ENCODE measurements at places on chromosomes 5 and 9. TPM values are rescaled to one million over a fixed set of nuclear protein-coding genes. Genes with fewer than 3 reads are reported as not detected.

- H3K27ac ChIP-seq, result peak overlapping the region; percentile 98
- peak overlapping the region; percentile 62 for H3K4me3 ChIP-seq
Measured at GRCh38 chr5:83474161-83474796, 2.7 kb downstream of the VCAN start.

DNA sequence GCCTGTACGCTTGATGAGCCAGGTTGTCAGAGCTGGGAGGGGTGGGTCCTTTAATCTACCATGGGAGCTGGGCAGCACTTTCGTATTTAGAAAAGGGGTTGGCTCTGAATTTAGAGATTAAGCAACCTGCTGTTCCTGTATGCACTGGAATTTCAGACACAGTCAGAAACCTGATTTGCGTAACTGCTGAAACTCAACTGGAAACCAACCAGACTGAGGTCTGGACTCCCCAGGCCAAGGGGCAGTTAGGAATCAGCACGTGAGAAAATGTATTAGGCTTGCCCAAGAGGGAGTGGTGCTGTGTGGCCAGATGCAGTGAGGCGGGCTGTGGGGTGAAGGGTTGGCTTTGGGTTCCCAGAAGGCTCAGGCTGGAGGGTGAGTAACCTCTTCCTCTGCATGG, 235.0 kb downstream of the GOLPH3 start:
- no peak overlapping the region for H3K27ac ChIP-seq
- DNase-seq, result no peak
- no peaks in the 10 kb centered on the region for H3K36me3 ChIP-seq
- no peaks in the 10 kb centered on the region for H3K27me3 ChIP-seq

DNA sequence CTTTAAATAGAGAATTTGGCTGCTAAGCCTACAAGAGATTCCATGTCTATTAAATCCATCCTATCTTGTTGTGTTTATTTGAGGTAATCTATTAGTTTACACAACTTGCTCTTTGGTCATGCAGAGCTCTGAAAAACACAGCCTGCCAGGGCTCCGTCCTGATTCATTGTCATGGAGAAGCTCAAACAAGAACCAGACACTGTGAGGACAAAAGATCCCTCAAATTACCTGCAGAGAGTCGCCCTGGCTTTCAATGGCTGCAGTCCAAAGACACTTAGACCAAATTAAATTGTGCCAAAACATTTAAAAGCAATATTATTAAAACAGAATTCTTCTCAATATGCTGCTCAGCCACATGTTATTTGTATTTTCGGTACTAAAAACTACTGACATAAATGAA, 60.1 kb downstream of the CDH18 start:
- no peak overlapping the region for H3K27ac ChIP-seq
- no peak overlapping the region for H3K4me3 ChIP-seq
- DNase-seq, result no peak
- H3K36me3 ChIP-seq, result no peaks in the 10 kb centered on the region
- no peaks in the 10 kb centered on the region for H3K4me1 ChIP-seq
- no peaks in the 10 kb centered on the region for H3K27me3 ChIP-seq

- no peak overlapping the region for H3K4me3 ChIP-seq
- H3K36me3 ChIP-seq, result no peaks in the 10 kb centered on the region
- no peak overlapping the region for H3K27ac ChIP-seq
- peak; percentile 55 for DNase-seq
- H3K4me1 ChIP-seq, result peaks cover 24% of the 10 kb centered on the region
Measured at GRCh38 chr9:34500623-34501267, 22.0 kb downstream of the ENHO start.

Gene C1QTNF2
- 31.8 TPM for polyA plus RNA-seq

Gene CARTPT
- not detected for polyA plus RNA-seq
